ENCODE measurements at places on chromosomes 6 and 20.

GRCh38 chr6:158072083-158072721 lies 90.5 kb downstream of the SYNJ2 start:
- peak; percentile 40 for DNase-seq

GRCh38 chr20:17026346-17026745 lies 200.5 kb upstream of the PCSK2 start:
- DNase-seq = no peak

GRCh38 chr6:108353853-108354252 lies 59.0 kb downstream of the AFG1L start:
- DNase-seq = no peak

DNA sequence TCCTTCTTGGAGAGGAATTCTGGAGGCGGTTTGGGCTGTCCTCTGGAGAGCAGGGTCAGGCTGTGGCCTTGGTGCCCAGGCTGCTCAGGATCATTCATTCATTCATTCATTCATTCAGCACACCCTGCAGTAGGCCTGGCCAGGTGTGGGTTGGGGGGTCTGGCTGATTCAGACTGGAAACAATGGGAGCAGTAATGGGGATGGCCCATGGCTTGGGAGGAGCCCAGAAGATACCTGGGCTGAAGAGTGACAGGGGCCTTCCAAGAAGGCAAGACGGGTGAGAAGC lies 31.5 kb downstream of the TOX2 start:
- no peak for DNase-seq

- DNase-seq = no peak
These were observed 15.2 kb downstream of the TAB2 start for GRCh38 chr6:149332602-149333265.

DNA sequence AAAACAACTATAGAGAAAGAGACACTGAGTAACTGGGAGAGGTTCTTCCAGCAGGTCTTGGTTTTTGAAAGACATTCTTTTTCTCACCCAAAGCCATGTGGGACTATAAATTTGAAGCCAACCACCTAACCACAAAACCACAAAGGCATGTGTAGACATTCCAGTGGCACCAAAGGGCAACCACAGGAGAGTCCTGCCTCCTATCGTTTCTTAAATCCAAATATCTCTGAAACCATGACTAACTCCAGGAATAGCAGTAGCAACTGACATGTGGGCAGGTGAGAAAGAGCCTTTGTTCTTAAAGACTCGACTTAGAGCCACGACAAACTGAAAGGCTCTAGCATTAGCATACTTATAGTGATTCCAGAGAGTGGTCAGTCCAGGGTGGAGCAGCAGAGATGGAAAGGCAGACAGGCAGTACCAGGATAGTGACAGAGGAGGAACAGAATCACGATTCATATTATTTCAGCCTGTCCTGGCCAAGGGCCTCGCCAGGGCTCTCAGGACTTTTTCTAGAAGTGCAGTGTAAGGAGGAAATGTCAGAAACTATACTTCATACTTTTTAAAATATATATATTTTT lies 9.4 kb upstream of the COL9A1 start:
- DNase-seq = no peak

DNA sequence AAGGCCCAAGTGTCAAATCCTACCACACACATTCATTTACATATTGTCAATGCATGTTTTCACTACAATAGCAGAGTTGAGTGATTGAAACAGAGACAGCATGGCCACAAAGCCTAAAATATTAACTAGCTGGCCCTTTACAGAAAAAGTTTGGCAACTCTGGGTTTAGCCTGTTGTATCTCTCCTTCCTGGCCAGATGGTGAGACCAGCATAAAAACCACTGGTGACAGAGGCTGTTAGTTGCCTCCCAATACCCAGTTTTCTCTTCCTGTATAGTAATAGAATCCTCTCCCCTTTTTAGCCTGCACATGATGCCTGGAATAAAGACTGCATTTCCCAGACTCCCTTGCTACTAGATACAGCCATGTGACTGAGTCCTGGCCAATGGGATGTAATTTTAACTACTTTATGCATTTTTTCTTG lies 100.0 kb upstream of the TAB2 start:
- DNase-seq = no peak

DNA sequence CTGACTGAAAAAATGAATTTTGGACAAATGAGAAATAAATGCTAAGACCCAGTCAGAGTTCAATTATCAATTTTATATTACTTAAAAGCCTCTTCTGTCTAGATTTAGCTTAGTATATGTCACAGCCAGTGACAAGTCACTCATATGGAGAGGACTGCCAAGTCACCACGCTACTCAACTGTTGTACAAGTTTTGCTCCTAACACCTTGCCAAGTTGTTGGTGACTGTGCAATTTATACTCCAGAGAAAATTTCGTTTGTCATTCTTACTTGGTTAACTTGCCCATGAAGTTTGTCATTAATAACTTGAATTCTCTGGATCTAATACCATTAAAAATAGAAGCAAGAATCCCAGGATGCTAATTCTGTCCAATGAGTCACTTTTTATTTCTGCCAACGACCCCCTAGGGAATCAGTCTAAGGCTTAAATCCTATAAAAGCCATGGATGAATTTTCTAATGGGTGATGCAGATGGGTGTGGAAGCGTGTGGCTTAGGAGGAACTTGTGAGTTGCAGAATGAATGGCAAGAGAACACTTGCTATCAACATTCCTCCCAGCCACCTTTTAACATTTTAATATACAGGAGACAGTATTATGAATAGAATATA lies 30.4 kb upstream of the FBXO30 start:
- no peak for DNase-seq

DNA sequence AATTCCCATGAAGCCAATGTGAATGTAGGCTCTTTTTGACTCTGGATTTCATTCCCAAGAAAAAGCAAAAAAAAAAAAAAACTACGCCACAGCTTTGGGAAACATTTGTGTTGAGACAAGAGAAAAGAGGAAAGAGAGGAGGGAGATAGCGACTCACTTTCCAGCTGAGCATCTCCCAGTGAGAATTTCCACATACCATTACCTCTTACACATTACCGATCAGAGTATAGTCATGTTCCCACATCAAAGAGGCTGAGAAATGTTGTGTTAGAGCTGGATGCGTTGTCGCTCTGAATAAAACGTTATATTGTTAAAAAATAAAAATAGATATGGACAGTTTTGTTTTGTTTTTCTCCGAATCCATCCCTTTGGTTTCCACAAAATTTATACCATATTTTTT lies 1019.3 kb upstream of the ADGRB3 start:
- DNase-seq = no peak

GRCh38 chr20:48736636-48737035 lies 91.2 kb downstream of the PREX1 start:
- DNase-seq = no peak

DNA sequence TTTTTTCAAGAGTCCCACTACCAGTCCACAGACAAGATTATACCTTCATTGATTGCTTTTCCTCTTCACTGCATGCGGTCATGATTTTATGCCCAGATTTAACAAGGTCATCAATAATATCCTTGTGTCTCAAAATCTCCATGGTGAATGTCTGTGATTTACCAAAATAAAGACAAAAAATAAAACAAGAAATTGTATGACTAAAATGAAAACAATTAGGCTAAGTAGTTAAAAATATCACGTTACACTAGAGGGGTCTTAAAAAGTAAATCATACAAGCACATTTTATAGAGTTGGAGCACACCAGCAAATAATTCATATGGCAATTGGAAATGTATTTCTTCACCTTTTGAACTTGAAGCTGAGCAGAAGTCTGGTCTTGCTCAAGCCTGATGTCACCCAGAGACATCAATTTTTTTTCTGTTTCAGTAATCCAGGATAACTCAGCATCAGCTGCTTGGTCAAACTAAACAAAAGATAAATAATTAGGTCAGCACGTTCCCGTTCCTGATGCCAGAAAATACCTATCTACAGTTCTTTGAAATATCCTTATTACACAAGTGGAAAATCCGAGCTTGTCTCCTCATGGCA lies 125.4 kb downstream of the DST start:
- DNase-seq = no peak

GRCh38 chr20:20791664-20792568 lies 79.5 kb upstream of the RALGAPA2 start:
- no peak for DNase-seq

- DNase-seq = no peak
These were observed 7.1 kb upstream of the FYN start for GRCh38 chr6:111880181-111880888.

DNA sequence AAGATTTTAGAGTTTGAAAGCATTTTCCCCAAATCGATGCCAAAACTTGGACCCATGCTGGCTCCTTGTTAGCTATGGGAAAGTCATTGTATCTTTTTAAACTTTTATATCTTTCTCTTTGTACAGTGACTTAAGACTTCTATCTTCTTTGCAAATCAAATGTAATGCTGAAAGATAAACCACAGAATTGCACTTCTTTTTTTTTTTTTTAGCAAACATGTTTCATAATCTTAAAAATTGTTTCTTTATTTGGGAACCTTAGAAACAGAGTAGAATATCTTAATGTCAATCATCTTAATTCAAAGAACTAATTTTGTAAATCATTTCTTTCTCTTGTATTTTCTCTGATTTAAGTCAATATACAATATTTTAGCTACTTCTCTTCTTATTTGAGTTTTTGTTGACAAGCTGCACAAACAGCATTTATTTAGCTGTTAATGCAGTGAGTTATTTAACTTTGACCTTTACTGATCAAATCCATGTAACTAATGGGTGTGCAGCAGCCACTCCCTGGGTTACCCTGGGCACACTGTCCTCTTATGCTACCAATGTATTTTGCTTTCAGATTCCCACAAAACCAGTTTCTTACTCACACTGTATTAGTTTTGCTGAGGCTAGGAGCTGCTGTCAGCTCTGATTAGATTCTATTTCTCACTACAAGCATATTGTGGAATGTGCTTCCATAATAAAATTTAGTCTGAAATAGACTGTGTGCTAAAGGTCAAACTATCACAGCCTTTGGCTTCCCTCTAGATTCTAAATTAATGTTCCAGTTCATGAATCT lies 279.6 kb downstream of the ADGB start:
- no peak for DNase-seq

DNA sequence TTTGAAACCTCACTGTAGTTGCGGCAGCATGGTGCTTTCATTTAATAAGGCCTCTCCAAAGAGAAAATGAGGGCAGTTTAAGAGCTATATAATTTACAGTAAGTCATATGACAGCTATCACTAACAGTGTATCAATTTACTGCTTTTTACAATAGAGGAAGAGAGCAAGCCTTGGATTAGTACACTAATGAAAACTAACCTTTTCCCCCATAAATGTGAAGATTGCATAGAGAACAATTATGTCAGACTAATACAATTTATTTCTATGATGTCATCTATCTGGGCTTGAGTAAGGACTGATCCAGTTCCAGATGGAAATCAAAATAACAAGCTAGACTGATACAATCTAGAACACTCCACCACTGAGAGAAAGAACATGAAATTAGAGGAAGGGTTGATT lies 78.1 kb upstream of the FAM83B start:
- no peak for DNase-seq

- no peak for DNase-seq
These were observed 62.8 kb upstream of the SCP2D1 start for GRCh38 chr20:18750735-18751134.

- DNase-seq = no peak
These were observed 71.5 kb upstream of the RIPOR2 start for GRCh38 chr6:25007269-25007699.

DNA sequence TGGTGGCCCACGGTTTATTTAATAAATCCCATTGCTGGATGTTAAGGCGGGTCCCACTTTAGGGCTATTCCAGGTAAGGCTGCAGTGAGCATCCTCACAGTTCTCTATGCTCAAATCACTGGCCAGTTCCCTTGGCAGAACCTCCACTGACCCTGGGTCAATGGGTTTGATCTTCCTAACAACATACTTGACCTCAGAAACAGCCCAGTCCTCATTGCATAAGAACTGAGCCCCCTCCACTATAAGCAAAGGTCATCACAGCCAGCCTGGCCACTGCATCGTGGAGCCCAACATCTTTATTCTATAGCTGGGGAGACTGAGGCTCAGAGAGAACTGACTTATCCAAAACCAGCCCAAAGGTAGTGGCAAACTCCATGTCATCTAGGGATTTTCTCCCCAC lies 4.3 kb upstream of the BPIFB1 start:
- DNase-seq = no peak

- DNase-seq = no peak
These were observed 2.6 kb downstream of the VGLL2 start for GRCh38 chr6:117267766-117268534.

- DNase-seq = no peak
These were observed 96.9 kb upstream of the FOXO3 start for GRCh38 chr6:108463784-108464183.

DNA sequence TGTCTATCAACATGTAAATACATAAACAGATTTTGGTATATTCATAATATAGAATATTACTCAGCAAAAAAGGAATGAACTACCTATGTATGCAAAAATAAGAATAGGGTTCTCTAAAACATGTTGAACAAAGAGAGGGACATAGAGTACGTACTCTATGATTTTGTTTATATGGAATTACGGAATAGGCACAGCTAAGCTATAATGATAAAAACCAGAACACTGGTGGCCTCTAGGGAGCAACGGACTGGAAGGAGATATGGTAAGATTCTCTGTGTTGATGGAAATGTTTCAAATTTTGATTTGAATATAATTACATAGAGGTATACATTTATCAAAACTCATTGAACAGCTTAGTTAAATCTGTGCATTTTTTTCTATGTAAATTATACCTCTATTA lies 19.6 kb downstream of the ADGRG6 start:
- no peak for DNase-seq

DNA sequence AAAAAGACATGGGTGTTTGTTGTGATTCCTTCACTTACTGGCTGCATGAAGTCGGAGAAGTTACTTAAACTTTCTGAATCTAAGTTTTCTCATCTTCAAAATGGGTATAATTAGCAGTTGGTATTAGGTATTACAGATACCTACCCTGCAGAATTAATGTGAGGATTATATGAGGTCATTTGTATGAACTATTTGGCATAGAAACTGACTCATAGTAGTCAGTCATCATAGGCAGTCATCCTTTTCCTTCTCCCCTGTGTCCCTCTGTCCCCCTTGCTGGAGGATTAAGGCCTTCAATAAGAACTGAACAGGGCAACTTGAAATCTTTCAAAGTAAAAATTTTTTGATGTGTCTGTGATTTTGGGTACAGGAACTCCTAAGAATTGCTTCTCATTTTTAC lies 26.3 kb downstream of the RALGAPB start:
- DNase-seq = no peak

DNA sequence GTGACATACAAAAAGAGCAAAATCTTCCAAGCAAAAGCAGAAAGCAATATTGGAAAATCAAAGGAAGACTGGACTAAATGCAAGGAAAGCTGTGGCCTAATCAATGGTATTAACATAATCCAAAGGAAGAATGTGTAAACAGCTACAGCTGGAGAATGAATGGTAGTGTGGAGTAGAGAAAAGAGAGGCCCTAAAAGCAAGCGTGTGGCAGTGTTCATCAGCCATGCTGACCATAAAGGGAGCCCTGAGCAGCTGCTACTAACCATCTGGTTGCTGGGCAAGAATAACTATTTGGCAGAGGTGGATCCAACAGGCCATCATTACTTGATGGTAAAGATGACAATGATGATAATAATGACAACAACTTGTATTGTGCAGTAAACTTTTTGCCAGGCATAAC lies 148.5 kb upstream of the BEND6 start:
- DNase-seq = no peak

- DNase-seq = no peak
These were observed 36.7 kb upstream of the MCM9 start for GRCh38 chr6:118971682-118972081.

- no peak for DNase-seq
These were observed 23.4 kb downstream of the PACSIN1 start for GRCh38 chr6:34489207-34489805.

GRCh38 chr6:126075335-126076071 lies 89.2 kb downstream of the TRMT11 start:
- no peak for DNase-seq

All from effector CD4-positive, alpha-beta T cell (primary cell).